ENCODE measurements at places on chromosomes 12 and 14.
A peak's percentile ranks its signal among the peaks of the same experiment; 100 is the strongest.

GRCh38 chr14:82911930-82912329 lies 1378.3 kb upstream of the SEL1L start:
- DNase-seq: no peak

- DNase-seq: no peak
Measured at GRCh38 chr14:65134651-65135579, 32.6 kb upstream of the MAX start.

DNA sequence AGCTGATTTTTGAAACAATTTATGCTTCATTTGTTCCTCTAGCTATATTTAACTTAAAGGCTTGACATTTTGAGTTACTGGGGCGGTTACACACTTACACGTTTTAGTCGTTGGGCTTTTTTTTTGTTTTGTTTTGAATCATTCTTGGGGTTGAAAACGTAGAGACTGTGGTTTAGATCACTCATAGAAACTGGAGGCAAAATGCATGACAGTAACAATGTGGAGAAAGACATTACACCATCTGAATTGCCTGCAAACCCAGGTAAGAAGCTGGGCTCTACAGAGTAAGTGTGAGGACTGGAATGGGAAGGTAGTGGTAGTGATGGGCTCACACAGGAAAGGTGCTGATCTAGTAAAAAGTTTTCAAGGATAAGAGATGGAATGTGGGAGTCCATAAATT lies at the start of gene CLEC2D:
CLEC2D (plus strand) TSS at position 180 of the 400 bp plus-strand sequence; CDS start at position 202, 22 bp downstream.
- DNase-seq: peak; percentile 56

- DNase-seq: no peak
Measured at GRCh38 chr14:35047976-35048513, 2.0 kb downstream of the FAM177A1 start.

DNA sequence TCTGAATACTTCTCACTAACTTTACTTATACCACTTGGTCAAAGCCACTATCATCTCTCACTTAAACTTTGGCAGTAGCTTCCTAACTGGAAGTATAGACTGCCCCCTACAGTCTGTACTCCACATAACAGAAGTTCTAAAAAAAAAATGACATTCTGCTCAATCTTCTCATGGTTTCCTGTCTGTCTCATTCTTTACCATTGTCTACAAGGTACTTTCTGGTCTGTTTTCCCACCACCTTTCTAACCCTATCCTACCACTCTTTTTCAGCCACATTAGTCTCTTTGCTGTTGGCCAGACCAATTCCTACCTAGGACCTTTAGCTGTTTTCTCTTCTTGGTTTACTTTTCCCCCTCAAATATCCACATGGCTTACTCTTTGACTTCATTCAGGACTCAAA lies 14.7 kb downstream of the CPSF6 start:
- no peak for DNase-seq

- no peak for DNase-seq
Measured at GRCh38 chr12:107938446-107938845, 163.9 kb downstream of the ASCL4 start.

DNA sequence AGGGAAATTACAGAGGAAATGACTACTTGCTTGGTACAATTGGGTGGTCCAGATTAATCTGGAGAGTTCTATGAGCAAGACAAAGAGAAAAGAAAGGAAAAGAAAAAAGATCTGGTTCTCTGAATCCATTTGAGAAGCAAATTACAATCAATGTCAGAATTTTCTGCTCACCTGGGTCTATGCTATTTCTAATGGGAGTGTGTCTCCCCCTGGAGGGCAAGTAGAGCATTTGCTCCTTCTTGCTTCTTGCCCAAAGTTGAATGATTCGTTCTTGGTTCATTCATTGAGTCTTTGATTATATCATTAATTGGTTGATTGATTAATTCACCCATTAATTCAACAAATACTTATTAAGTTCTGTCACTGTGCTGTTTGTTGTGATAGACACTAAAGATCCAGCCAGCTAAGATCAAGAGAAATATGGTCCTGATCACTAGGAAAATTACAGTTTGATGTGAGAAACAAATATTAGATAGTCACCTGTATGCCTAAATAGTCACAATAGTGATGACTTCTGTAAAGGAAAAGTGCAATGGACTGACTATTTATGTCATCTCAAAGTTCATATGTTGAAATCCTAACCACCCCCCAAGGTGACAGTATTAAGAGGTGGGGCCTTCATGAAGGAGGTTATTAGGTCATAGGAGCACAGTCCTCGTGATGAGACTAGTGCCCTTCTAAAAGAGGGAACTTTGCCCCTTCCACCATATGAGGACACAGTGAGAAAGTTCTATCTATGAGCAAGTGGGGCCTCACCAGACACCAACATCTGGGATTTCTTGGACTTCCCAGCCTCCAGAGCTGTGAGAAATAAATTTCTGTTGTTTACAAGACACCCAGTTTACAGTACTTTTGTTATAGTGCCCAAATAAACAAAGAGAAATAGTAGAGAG lies 8.0 kb upstream of the ASB8 start:
- peak; percentile 55 for DNase-seq

GRCh38 chr12:6547987-6548386 lies 7.9 kb downstream of the IFFO1 start:
- DNase-seq: no peak

DNA sequence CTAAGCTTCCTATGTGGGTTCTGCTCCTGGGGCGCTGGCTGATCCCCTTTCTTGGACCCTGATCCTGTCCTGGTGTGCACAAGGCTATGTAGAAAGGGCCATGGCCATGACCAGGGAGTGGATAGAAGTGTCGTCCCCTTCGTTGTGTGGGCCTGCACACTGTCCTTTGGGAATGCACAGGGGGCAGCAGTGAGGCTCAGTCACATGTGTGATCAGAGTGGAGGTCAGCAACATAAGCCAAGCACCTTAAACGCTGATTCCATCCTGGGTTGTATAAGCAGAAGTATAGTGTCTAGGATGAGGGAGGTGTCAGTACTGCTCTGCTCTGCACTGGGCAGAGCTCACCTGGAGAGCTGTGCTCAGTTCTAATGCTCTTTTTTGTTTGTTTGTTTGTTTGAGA lies 48.4 kb downstream of the ESRRB start:
- DNase-seq: no peak

DNA sequence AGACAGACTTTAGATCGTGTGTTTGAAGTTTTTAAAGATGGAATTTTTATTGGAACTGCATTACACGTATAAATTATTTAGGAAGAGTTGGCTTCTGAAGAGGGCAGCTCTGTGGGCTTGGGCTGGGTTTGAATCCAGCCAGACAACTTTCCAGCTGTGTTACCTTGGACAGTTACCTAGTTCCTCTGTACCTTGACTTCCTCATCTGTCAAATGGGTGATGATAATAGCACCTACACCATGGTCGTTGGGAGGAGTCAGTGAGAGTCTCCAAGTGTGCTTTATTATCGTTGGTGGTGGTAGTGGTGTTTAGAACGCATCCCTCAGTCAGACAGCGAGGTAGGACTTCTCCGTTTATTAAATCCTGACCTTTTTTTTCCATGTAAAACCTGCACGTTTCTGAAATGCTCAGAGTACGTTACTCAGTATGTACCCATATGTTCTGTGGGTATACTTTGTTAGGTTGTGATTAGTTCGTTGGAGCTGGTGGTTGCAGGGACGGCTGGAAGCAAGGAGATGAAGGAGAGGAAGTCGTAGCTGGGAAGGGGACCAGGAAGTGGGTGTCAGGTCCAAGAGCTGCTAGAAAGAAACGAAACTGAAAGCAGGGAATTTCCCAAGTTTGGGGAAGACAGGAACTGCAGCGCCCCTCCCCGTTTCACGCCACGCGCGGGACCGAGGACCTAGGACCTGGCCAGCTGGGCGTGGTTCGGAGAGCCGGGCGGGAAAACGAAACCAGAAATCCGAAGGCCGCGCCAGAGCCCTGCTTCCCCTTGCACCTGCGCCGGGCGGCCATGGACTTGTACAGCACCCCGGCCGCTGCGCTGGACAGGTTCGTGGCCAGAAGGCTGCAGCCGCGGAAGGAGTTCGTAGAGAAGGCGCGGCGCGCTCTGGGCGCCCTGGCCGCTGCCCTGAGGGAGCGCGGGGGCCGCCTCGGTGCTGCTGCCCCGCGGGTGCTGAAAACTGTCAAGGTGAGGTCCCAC lies at the start of gene OAS3:
OAS3 (plus strand) TSS at position 734 of the 979 bp plus-strand sequence; CDS start at position 791, 57 bp downstream.
- DNase-seq: peak; percentile 35
